ENCODE measurements at places on chromosomes 11 and 22.

GRCh38 chr11:114479331-114479730 is 40.1 kb downstream of the REXO2 start:
- DNase-seq, result no peak

- DNase-seq, result no peak
Observed at GRCh38 chr11:70894566-70895365, 357.6 kb downstream of the SHANK2 start.

- no peak for DNase-seq
Observed at GRCh38 chr11:100791103-100791502, 104.0 kb downstream of the ARHGAP42 start.

DNA sequence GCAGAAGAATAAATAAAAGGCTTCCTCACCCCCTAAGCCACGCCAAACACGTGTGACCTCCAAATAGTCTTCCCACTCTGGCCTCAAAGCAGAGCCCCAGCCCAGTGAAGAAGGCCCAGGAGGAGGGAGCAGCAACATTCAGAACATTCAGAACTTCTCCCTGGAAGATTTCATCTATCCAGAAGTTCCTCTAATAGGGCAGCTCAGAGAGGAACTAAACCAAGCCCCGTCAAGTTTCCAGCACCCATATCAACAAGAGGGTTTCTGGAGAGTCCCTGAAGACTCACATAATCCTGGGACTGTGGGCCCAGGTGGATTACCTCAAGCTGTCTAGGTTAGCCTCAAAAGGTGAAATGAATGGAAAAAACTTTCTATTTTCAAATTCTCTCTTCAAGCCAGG is 39.4 kb downstream of the PC start:
- no peak for DNase-seq

- DNase-seq, result no peak
Observed at GRCh38 chr11:9265211-9266131, at the start of gene DENND5A. DENND5A (minus strand) TSS chr11:9265350; CDS start chr11:9265069, 281 bp downstream.

DNA sequence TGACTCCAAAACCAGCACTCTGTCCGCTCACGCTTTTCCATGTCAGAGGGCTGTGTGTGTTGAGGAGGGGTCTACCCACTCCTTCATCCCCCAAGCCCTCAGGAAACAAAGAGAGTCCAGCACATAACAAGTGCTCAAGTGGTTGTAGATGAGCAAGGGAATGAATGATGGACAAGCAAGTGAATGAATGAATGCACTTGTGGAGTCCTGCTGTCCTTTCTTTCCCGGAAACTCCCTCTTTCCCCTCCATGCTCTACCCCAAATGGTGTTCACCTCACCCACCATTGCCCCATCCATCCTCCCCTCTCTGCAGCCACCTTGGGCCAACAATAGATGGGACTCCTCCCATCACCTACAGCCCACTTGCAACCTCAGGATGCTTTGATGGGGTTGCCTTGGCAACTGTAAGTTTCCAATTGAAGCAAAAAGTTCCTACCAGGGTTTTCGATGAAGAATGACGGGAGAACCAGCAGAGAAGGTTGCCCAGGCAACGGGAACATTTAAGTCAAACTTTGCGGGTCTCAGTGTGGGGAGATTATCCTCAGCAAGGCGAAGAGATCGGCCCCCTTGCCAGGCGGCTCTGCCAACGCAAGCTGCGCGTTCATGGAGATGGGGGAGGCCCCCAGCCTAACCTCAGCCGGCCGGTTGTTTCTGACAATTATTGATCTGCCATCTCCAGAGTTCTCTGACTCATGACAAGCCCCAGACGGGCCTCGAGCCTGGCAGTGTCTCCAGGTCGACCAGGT is 51.1 kb downstream of the MCM5 start:
- DNase-seq, result no peak

DNA sequence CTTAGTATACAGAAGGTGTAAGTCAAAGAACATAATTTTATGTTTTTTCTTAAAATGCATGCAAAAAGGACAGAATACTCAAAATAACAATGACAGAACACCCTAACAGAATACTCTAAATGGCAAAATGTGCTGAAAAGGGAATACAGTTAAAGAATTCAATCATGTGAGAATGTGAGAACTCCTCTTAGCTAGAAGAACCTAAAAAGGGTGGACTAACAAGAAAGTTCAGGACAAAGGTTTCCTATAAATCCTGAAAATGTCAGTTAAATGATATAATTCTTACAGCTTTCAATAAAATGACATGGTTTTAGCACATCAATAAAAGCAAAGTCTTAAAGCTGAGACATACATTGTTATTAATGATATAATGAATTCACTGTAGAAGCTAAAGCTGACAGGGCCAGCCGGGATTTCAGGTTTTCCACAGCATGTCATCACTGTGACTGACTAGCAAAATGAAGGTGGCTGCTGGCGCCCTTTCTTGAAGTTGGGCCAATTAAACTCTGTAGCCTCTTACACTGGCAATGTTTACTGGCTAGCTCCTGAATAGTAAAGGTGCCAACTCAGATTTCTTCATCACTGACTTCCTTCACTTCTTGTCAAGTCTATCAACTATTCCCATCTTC is 244.4 kb downstream of the TTC28 start:
- DNase-seq, result no peak

DNA sequence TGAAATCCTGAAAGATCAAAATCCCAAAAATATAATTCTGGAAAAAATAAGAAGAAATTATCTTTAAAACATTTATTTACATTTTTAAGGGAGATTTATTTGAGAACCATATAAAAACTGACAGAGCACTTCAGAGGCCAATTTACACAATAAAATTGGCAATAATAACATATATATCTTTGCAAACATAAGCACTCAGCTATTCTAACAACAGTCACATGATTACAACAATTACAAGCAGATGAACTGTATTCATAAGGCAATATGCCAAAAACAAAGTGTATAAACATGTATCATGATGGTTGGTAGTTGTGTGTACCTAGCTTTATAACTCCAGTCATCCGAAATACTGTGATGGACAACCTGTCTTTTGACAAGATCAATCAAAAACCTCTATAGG is 17.7 kb upstream of the RASSF10 start:
- no peak for DNase-seq

GRCh38 chr11:71251151-71251721 is 1.1 kb downstream of the SHANK2 start:
- no peak for DNase-seq

Data from MM.1S (cell line).